ENCODE measurements at places on chromosomes 5 and 9. TPM values are rescaled to one million over a fixed set of nuclear protein-coding genes. Genes with fewer than 3 reads are reported as not detected.

Gene BASP1
- 4.8 TPM for polyA plus RNA-seq

Gene GARNL3
- polyA plus RNA-seq: 9.1 TPM

Gene CCNO
- polyA plus RNA-seq: 0.11 TPM

- no peak for DNase-seq
These were observed 6.8 kb upstream of the ZNF79 start for GRCh38 chr9:127417131-127418036.

Gene NR4A3
- polyA plus RNA-seq: 57.4 TPM

Gene DDX31
- polyA plus RNA-seq: 2.7 TPM

Gene AGGF1
- polyA plus RNA-seq: 7.6 TPM

GRCh38 chr9:899440-900184 is 58.1 kb downstream of the DMRT1 start:
- DNase-seq: no peak

- no peak for DNase-seq
These were observed 115.5 kb downstream of the CARTPT start for GRCh38 chr5:71834601-71835000.

DNA sequence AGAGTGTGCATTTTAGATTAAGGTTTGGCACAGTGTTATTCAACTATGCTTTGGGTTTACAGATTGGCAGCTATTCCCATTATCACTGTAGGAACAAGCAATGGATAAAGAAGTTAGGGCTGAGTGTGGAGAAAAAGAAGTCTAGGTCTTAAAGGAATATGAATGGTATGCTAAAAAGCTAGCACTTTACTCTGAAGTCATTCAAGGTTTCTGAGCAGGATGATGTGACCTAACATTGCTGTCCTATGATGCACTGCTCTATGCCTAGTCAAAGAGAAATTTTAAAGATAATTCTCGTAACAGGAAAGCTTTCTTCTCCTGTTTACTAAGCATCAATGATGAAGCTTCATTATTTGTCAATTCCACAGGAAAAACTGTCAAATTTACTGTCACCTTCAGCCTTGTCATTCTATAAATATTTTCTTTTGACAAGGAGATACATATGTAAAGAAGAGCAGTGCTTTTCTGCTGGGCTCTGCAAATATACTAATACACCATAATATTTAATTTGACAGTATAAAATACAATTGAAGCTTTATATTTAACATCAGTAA is 476.1 kb upstream of the PTPRD start:
- no peak for DNase-seq

GRCh38 chr9:3912280-3912679 is 386.5 kb upstream of the RFX3 start:
- DNase-seq: no peak

DNA sequence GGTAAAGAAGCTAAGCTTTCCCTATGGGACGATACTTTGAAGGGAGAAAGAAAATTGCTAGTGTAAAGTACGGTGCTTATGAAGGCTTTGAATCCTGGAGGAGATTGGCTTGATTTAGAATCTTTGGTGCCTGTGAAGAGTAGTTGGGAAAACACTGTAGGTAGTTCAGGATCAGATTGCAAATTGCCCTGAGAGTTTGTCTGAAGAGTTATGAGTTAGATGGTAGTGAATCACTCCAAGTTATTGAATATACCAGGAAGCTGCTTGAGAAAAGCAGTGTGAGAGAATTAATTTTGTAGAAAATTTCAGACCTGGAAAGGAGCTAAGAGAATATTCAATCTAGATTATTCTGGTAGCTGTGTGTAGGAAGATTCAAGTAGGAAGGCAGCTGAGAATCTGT is 11.5 kb downstream of the MAN2A1 start:
- no peak for DNase-seq

GRCh38 chr9:89441655-89441970 is 56.3 kb downstream of the SEMA4D start:
- DNase-seq: peak; percentile 21
